ENCODE measurements at places on chromosomes 1 and 21.

- DNase-seq: no peak
Observed at GRCh38 chr21:15943009-15943666, 213.4 kb downstream of the USP25 start.

DNA sequence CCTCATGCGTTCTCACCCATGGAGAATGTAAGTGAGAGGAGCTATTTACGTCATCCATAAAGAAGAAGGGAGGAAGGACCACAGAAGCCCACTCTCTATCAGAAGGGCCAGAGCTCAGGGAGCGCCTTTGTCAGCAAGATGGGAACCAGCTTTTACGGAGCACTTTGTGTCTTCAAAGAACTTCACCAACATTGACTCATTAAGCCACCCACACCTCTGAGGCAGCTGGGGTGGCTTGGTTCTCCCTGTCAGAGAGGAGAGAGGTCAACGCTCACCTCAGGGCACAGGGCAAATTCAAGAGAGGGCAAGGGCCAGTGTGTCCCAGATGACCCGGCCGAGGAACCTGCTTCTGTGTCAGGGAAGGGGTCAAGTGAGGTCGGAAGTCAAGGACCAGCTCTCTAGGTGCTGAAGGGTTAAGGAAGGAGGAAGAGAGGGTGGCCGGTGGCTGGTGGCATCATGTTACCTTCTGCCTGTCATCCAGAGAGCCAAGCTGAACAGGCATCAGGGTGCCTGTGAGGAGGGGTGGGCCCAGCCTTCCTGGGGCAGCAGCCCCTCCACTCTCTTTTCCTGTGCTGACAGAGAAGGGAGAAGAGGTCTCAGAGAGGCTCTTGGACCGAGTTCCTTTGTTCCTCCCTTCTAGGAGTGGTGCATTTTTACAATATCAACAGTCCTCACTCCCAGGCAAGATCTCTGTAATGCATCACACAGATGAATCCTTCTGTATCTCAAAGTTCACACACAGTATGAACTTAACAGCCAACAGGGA lies 109.0 kb downstream of the ETS2 start:
- no peak for DNase-seq

DNA sequence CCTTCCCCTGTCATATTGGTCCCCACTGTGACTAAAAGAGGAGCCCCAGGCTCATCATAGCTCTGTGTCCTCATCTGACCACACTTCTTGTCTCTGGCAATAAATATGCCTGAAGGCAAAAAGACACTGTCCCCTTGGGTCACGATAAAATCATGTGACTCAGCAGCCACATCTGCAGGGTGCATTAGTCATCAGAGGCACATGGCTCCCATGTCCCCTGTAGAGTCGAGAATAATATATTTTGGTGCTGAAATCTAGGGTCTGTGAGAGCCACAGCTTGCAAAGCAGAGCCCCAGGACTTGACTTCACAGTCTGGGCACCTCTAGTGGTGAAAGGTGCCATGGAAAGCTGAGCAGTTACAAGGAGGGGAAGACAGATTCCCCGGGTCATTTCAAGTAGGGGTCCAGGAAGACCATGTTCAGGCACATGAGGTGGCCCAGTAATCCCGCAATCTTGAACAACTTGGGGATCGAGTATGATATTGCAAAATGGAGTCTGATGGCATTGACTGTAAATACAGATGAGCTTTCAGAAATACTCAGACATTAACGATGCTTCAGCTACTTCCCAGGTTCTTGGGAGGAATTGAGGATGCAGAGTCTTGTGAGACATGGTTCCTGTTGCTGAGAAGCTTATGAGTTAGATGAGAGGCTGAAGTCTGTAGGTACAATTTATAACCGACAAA lies 68.6 kb downstream of the SLC35F3 start:
- DNase-seq: no peak

- DNase-seq: no peak
Observed at GRCh38 chr1:11874258-11874562, 15.5 kb upstream of the NPPB start.

DNA sequence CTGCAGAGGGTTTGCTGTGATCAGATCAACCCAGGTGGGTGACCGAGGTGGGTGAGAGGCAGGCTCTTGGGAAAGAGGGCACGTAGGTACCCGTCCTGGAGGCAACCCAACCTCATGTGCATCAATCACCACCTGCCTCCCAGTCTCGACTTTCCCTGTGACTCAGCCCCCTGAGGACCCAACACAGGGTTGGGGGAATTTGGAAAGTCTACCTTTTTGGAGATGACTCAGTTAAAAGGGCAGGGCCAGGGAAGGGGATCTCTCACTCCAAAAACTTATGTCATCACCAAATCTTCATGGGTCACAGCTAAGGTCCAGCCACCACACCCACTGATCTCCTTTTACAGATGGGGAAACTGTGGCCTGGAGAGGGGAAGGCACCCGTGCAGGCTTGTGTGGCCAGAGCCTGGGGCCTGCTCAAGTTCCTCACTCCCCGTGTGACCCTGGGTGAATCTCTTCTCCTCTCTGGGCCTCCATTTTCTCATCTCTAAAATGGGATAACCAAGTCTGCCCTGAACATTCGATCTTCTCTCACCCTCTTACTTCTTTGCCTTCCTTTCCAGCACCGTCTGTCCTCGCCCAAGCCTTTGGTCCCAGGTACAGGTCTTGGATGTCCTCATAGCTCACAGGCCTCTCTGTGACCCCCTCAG lies 34.6 kb upstream of the WNT4 start:
- no peak for DNase-seq

DNA sequence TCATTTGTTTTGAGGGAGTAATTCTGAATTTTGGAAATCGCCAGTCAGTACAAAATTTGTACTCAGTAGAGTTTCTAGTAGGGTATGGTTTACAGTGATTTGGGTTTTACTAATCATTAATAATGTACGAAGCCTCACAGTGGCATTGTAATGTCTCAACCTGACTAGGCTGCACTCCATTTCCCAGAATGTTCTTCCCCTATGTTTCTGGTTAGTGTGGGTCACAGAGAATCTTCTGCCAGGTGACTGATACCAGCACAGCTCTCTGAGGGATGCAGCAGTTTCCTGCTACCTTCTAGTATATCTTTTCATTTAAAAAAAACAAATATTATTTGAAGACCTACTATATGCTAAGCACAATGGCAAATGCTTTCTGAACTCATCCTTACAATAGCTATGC lies 112.9 kb downstream of the PTPN14 start:
- DNase-seq: no peak

GRCh38 chr1:33175865-33176264 lies 6.0 kb downstream of the TRIM62 start:
- no peak for DNase-seq

DNA sequence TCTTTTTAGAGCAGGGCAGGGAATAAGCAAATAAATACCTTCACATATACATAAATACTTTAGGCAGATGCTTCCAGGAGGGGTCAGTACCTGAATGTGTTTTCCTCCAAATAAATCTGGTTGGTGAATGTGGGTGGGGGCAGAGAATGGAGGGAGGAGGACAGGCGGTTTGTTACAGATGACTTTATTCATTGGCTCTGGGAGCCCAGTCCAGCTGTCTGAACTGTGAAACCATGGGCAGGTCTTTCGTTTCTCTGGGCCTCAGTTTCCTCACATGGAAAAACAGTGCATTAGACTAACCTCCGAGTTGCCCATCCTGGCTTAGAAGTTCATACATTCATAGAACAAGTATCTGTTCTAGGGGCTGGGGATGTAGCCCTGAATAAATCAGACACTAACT lies 124.6 kb downstream of the IER5 start:
- DNase-seq: no peak

- DNase-seq: no peak
Observed at GRCh38 chr1:35571263-35571662, 1.9 kb upstream of the TFAP2E start.

- DNase-seq: no peak
Observed at GRCh38 chr1:59017501-59018231, 233.8 kb upstream of the JUN start.
